ENCODE measurements at places on chromosomes 6 and 20. TPM values are rescaled to one million over a fixed set of nuclear protein-coding genes. Genes with fewer than 3 reads are reported as not detected.
A peak's percentile ranks its signal among the peaks of the same experiment; 100 is the strongest.

DNA sequence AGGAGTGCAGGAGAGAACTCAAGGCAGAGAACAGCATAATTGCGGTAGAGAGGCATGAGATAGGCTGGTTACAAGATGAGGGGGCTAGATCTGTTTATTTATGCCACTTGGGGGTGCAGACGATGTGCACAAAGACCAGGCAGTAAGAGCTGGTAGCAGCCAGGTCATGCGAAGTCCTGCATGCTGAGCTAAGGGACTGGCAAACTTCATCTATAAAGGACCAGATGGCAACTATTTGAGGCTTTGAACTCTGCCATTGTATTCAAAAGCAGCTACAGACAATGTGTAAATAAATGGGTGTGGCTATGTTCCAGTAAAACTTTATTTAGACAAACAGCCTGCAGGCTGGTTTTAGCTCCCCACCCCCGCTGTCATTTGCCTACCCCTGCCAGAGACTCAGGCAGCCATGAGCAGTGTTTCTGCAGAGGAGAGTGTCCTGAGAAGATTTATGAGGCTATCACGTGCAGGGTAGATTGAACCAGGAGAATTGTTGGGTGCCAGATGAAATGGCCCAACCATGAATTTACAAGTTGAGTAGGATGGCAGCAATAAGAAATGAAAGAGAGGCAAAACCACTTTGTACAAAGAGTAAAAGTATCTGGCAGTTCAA lies 253.4 kb upstream of the MOCS1 start:
- no peak for DNase-seq

DNA sequence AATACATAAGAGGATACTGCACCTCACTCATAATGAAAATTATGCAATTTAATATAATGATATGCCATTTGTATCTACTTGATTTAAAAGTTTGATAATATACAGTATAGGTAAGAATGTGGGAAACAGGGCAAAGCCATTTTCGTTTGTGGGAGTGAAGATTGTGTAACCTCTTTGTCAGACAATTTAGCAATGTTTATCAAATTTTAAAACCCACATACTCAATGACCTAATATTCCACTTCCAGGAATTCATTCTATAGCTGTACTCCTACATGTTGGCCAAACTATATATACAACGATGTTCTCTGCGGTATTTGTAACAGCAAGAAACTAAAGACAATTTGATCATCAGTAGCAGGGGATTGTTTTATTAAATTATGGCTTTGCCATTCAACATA lies 17.8 kb upstream of the FKBP5 start:
- no peak for DNase-seq

- DNase-seq, result peak; percentile 71
Measured at GRCh38 chr6:139230391-139230840, 61.4 kb downstream of the TXLNB start.

- DNase-seq, result peak; percentile 88
Measured at GRCh38 chr20:45344168-45344860, 3.9 kb downstream of the SDC4 start.

DNA sequence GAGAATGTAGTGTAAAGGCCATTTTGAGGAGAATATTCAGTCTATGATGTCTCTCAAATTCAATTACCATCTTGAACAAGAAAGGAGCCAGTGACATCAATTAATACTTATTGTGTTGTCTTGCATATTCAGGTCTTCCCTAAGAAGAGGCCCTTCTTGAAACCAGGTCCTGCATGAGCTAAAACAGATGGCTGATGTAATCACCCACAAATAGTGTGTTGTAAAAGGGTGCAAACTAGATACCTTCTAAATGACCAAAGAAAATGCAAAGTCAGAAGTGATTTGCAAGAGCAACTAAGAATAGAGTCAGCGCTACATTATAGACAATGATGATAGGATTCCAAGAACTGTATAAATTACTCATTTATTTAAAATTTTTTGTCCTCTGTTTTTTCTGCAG lies 97.0 kb downstream of the BTBD3 start:
- DNase-seq, result no peak

GRCh38 chr6:110646419-110646698 lies 168.9 kb downstream of the CDK19 start:
- DNase-seq, result no peak

- DNase-seq, result no peak
Measured at GRCh38 chr6:63839485-63839884, 203.9 kb downstream of the PHF3 start.

DNA sequence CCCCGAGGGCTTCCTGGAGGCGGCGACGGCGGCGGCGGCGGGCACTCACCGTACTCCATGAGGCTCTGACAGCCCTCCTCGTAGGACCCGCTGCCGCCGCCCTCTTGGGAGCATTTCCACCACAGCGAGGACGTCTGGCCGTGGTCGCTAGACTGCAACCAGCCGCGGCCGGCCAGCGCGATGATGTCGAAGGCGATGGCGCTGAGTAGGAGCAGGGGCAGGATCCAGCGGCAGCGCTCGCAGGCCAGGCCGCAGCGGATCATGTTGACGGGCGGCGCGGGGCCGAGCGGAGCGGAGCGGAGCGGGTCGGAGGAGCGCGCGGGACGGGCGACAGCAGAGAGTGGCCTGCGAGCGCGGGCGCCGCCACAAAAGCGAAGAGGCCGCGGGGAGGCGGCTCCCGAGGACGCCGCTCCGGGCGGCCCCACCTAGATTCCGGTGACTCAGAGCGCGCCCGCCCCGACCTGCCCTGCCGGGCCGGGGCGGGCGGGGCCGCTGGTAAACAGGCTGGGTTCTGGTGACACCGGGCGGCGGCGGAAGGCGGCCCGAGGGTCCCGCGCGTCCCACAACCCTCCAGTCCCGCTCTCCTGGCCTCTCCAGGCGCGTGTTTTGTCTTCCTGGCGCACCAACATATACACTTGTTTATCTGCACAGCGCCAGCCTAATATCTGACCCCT lies at the start of gene PERP:
TSS of gene PERP (minus strand) at position 342 of the 674 bp plus-strand sequence. CDS start at position 263, 79 bp downstream.
- DNase-seq, result peak; percentile 82

Gene CASS4
- total RNA-seq, result 1.2 TPM

DNA sequence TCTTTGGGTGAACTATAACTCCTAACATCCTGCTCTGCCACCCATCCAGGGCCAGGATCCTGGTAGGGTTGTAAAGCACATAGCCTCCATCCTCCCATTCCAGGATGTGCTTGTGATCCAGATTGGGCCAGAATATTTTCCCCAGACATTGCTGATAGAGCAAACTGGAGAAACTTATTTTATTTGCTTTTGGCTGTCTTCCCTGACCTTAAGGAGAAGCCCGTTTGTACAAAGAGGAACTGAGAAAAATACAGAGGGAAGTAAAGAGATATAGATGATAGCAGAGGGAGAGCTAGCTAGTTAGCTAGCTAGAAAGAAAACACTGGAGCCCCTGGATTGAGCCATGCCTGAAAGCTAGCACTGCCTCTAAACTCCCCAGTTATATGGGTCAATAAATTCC lies 9.0 kb upstream of the HDAC2 start:
- no peak for DNase-seq

DNA sequence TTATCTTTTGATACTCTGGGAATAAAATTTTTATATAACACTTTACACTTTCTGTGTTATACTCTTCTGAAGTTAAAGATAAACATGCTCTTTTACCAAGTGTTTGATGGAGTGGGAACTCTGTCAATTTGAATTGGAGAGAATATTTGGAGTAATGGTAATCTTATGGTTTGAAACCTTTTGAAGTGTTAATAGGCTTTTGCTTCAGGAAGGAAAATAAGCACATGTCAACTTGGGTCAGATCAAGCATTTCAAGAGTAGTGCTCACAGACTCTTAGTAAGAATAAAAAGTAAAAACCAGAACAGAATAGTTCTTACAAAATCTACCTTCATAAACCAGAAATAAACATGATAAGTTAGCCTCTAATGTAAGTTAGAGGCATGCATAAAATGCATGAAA lies 24.4 kb upstream of the IRAK1BP1 start:
- no peak for DNase-seq

Gene GLP1R
- not detected for total RNA-seq

DNA sequence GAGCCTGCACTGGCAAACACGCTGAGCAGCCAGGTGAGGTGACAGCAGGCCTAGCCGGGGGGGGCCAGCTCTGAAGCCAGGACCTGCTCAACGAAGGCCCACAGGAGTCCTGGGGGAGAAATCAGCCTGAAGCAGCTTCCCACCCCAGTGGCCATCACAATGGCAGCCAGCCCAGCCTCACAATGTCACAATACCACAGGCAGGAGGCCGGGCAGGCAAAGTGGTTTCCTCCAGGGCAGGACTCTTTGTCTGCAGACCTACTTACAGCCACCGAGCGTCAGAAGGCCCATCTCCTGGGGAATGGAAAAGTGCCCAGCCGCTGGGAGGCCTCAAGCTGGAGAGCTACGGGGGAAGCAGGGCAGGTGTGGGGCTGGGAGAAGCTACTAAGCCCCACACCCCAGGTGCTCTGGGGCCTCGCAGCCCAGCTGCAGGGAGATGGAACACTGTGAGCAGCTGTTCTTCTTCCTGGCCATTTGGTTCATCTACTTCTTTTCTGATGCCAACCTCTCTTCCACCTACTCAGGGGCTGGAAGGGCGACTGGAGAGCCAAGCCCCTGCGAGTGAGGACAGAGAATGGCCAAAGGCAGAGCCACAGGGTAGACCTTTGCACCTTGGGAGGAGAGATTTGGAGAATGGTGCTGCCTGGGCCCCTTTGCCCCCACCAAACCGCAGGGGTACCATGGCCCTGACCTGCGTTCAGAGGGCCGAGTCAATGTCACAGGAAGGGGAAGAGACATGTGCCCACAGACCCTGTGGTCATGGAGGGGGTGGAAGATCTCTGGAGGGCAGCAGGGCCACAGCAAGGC lies 22.3 kb upstream of the AVP start:
- DNase-seq, result no peak

DNA sequence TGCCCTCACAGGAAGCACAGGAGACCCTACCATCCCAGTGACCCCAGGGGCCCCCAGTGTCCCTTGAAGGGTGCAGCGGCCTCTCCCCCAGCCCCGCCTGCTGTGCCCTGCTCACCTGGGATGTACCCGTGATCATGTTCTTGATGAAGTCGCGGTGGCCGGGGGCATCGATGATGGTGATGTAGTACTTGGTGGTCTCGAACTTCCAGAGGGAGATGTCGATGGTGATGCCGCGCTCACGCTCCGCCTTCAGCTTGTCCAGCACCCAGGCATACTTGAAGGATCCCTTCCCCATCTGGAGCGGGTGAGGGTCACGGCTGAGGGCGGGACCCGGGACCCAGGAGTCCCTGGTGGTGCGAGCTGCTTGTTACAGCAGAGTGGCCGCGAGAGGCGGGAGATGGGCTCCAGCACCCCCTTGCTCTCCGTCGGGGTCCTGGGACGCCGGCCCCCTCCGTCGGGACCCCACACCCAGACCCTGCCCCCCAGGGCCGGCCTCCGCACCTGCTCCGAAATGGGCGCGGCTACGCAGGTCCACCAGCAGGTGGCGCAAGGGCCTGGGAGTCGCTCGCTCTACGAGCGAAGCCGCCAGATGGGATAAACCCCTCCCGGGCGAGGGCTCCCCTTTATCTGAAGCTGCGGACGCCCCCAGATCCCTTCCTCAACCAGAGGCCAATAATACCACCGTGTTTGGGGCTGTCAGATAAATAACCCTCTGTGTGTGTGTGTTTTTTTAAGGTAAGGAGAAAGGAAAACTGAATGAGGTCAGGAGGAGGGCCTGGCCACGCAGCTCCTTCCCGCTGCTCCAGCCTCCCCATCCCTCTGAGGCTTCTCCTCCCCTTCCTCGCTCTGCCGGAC lies 2.9 kb downstream of the EEF1A2 start:
- DNase-seq, result peak; percentile 81

DNA sequence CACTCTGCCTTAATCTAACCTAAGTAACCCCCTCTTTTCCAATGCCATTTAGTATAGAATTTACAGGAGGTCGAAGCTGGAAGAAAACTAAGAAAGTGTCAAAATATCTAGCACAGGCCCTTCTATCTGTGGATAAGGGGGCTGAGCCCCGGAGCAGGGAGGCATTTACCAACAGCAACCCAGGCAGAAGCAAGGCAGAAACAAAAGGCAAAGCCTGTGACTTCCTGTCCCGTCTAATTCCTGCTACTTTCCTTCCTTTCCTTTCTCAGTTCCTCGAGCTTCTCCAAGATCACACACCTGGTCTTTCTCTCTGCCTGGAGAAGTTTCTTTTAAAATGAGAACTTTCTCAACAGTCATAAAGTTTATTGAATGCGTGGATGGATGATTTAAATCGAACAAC lies 146.0 kb downstream of the FOXA2 start:
- no peak for DNase-seq

Measured in sigmoid colon (tissue), 7 donors.